ENCODE measurements at places on chromosomes 4 and X.

GRCh38 chrX:70183091-70183490, 5.8 kb downstream of the DGAT2L6 start:
- DNase-seq = no peak

DNA sequence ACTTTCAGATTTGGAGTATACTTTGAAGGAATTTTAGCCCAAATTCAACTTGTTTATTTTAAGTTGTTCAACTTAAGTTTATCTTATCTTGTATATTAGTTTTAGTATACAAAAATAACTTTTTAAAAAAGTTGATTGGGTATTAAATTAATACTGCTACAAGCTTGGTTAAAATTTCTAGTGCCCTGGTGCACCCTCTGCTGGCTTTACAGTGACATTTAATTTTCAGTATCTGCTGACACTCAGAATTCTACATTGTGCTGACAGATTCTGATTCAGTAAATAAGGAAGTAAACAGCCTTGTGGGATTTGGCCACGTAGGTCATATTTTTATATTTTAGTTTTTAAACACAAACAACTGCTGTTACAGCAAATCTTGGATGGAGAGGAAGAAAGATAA, 2.9 kb downstream of the EDA start:
- no peak for DNase-seq

GRCh38 chrX:119417376-119417775, 18.2 kb downstream of the SLC25A43 start:
- no peak for DNase-seq

GRCh38 chrX:130120321-130120731, 10.0 kb upstream of the ELF4 start:
- no peak for DNase-seq

- DNase-seq = no peak
Observed at GRCh38 chr4:30553151-30553550, 167.0 kb upstream of the PCDH7 start.

GRCh38 chr4:41795796-41796385, 47.4 kb upstream of the PHOX2B start:
- no peak for DNase-seq

DNA sequence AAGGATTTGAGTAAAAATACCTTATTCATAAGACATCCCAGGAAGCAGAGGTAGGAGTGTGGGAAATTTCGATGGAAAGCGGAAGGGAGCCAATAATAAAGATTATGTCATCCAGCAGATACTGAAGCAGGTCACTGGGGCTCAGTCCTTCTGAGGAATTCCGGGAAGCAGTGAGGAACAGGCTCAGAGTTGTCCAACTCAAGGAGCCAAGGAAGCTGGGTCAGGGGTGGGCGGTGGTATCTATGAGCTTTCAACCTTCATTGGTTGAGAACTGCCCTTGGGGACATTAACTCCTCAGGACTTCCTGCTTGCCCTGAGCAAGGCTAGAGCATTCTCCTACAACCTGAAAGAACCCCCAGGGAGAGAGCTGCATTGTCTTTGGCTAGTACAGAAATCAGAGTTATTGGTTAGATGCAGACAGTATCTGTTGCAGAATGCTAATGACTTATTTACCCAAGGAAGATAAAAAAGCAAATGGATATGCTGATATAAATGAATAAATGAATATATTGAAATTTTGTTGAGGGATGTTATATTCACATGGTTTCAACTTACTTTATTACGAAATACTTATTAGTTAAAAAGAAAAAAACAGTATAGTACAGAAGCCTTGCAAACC, 68.2 kb downstream of the DMP1 start:
- DNase-seq = no peak

- no peak for DNase-seq
Observed at GRCh38 chrX:17519358-17519757, 144.4 kb downstream of the NHS start.

DNA sequence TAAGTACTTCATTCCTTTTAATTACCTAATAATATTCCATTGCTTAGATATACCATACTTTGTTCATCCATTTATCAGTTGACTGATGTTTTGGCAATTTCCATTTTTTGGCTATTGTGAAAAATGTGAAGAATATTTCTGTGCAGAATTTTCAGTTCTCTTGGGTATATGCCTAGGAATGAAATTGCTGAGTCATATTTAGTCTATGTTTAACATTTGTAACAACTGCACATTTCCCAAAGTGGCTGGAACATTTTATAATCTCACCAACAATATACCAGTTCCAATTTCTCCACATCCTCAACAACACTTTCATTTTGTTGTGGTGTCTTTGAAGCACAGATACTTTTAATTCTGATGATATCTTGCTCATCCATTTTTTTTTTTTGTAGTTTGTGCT, 215.5 kb downstream of the PDGFC start:
- DNase-seq = no peak

- no peak for DNase-seq
Observed at GRCh38 chr4:48043504-48043903, 26.9 kb downstream of the NIPAL1 start.

DNA sequence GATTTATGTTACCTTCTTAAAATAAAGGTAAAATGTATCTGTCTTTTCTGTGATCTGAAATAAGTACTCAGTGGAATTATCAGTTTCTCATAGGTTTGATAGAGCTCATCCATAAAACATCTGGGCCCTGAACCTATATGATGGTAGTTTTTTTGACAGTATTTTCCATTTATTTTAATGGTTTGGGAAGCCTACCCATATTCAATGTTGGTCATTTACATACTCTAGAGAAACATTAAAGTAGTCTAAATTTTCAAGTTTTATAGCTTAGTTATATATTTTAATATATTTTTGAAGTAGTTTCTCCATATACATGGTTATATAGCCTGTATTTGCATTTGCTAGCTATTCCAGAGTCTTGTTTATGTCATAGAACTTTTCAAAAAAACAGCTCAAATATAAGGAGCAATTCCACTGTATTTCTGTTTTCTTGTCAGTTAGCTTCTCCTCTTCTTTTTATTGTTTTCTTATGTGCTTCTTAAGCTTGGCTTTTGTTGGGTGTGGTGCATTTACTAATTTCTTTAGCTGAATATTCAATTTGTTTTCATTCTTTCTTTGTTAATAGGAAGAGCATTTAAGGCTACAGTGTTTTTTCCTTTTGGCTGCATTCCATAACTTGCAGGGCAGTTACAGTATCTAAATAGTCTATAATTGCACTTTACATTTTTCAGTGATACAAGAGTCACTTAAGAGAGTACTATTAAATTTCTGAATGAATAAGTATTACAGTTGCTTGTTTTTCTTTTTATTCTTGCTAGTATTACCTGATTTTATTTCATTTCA, 181.4 kb downstream of the DKK2 start:
- DNase-seq = no peak

DNA sequence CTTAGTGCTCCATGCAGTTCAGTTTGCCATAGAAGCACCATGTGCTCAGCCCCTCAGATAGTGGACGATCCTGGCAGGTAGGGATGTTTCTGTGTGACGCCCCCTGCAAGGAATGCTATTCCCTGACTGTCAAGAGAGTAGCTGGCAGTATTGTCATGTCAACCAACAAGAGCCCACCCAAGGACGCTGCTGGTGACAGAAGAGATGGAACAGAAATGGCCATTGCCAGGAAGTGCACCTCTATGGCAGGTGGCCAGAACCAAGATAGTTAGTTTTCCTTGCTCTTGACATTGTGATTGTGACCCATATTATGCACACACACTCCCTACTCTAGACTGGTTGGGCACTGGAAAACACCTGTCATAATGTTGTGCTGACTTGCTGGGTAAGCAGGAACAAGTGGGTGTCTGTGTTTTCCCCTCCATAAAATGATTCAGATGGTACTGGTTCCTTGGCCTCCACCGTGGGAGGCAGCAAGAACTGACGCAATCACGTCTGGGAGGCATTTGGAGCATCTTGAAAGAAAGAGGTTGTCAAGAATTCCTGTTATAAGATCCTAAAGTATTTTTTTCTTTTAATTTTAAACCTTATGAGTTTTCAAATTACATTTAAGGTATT, 507.9 kb downstream of the MID1IP1 start:
- no peak for DNase-seq
